ENCODE measurements at places on chromosomes 12 and 14.

DNA sequence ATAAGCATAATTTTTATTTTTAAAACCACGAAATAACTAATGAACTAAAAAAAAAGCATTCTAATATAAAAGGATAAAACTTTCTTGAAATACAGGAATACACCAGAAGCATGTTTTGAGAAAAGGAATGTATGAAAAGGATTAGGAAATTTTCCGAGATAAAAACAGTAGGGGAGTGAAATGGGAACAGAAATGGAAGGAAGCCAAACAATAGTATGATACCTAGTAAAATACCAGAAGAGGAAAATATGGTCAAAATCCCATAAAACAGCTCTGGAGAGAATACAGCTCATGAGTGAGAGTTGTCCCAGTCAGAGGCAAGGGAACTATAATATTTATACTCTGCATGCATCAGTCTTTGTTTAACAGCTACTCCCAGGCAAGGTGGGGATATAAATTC, 1016.2 kb downstream of the SLC6A15 start:
- DNase-seq = no peak

- DNase-seq = no peak
These were observed 1192.8 kb upstream of the TMEM132C start for GRCh38 chr12:127074161-127074560.

DNA sequence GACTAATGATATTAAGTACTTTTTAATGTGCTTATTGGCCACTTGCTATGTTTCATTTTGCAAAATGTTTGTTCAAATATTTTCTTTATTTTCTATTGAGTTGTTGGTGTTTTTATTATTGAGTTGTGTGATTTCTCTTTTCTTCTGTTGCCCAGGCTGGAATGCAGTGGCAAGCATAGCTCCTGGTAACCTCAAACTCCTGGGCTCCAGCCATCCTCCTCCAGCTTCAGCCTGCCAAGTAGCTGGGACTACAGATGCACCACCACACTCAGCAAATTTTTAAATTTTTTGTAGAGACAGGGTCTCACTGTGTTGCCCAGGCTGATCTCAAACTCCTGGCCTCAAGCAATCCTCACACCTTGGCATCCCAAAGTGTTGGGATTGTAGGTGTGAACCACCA, 199.2 kb downstream of the NOVA1 start:
- DNase-seq = no peak

- DNase-seq = no peak
These were observed 13.9 kb upstream of the MYH7 start for GRCh38 chr14:23449314-23449713.

GRCh38 chr12:79997096-79997791, 62.3 kb upstream of the PPP1R12A start:
- DNase-seq = no peak

- DNase-seq = no peak
These were observed 2.5 kb upstream of the DACT1 start for GRCh38 chr14:58635091-58635830.

- no peak for DNase-seq
These were observed 24.4 kb downstream of the MYBPC1 start for GRCh38 chr12:101619026-101619786.

DNA sequence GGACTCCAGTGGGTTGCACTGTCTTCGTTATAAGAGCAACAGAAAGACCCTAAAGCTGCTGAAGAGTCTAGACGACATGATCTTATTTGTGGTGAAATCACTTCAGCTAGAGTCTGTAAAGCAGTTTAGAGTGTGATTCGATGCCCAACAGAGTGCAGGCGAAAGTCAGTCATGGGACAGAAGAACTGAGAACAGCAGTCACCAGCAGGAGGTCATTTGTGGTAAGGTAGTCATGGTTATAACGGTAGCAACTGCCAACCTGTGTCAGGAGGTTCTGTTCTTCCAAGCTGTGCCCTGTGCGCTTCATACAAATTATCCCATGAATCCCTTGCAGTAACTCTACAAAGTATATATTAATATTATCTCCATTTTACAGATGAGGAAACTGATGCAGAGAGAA, 954.1 kb downstream of the AACS start:
- DNase-seq = no peak

- DNase-seq = no peak
These were observed 79.3 kb upstream of the TSPAN11 start for GRCh38 chr12:30847259-30847658.

GRCh38 chr12:2318286-2318685, 265.5 kb downstream of the CACNA1C start:
- DNase-seq = peak; percentile 34

GRCh38 chr12:100608776-100609175, 35.3 kb downstream of the GAS2L3 start:
- no peak for DNase-seq

DNA sequence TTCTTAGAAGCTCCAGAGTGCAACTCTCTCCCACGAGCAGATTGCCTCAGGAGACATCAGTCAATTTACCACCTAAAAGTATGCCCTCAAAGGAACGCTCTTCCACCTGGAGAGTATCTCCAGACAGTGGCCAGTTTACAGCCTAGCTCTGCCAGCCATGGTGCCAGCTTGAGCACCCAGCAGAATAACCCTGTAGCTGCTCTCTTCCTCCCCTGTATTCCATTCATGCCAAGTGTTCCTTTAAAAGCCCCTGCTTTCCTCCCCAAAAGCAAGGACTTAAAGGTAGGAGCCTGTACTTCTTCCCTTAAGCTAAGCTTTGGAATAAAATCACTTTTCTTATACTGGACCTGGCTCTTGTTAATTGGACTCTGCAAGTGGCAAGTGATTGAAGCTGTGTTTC, 245.4 kb upstream of the TMEM132C start:
- DNase-seq = no peak

GRCh38 chr12:33253178-33253577, 186.4 kb downstream of the SYT10 start:
- no peak for DNase-seq

DNA sequence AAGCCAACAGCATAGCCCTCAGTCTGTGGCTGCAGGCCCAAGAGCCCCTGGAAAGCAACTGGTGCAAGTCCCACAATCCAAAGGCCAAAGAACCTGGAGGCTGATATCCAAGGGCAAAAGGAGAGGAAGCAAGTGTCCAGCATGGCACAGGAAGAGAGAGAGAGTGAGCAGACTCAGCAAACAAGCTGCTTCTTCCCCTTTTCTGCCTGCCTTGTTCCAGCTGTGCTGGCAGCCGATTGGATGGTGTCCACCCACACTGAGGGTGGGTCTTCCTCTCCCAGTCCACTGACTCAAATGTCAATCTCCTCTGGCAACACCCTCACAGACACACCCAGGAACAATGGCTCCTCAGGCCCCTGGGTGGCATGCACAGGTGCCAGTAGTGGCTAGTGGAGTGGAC, 33.5 kb downstream of the SMCO2 start:
- no peak for DNase-seq

GRCh38 chr12:1790444-1790843, 29.9 kb upstream of the LRTM2 start:
- DNase-seq = no peak

GRCh38 chr14:100618318-100618693, 31.1 kb upstream of the BEGAIN start:
- peak; percentile 42 for DNase-seq

DNA sequence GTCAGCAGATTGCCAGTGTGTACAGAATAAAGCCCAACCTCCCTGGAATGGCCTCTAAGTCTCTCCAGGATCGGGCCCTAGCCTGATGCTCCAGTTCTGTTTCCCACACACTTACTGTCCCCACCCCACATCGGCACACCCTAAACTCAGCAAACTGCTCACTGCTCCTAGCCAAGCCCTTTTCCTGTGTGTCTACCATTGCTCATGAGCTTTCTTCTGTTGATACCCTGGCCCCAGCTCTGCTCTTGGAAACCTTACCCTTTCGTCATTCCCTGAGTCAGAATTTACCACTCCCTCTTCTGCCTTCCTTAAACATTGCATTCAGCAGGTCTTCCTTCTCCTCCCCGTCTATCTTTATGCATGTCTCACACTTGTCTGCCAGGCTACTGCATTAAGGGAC, 158.9 kb downstream of the TMX1 start:
- peak; percentile 95 for DNase-seq

DNA sequence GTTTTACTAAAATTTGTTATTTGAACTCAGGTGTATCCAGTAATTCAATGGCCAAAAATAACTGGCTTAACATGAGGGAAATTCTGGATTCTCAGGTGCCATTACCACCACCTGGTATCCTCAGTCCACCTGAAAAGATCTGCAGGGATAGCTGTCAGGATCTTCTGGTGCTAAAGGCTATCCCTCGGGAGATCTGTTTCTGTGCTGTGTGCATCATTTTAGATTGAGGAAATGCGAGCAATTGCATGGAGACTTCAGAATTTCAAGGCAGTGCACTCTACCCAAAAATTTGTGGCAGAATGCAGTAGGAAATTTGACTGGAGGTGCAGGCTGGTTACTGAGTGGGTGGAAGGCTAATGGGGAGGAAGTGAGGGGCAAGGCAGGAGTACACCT, 26.4 kb downstream of the ZCCHC8 start:
- no peak for DNase-seq

DNA sequence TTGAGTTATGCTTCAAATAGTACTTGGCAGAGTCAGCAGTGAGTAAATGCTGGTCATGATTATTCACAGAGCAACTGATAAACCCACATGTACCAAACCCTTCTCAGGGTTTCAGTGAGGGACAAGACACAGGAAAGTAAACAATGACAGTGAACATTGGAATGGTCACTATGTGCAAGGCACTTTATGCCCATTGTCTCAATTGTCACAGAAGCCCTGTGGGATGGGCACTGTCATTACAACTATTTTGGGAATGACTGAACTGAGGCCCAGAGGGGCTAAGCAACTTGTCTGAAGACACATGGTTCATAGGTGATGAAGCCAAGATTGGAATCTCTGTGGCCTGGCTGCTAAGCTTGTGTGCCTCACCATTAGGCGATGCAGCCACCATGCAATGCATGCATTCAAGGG, 238.5 kb downstream of the RBM19 start:
- no peak for DNase-seq

DNA sequence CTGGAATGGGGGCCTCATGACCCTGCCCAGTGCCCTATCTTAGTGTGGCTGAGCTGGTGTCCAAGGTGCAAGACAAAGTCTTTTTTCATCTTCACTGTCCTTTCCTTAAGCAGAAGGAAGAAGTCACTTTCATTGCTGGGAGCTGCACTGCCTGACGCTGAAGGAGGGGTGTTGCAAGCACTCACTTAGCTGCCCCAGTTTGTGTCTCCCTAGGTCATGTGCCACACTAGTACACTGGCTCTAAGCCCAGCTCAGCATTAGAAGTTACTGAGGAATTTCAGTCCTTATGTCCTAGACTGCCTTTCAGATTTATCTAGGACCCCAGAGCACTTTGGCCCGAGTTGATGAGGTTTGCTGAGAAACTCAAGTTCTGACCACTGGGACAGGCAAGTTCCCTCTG, 952.0 kb upstream of the USP15 start:
- DNase-seq = no peak

DNA sequence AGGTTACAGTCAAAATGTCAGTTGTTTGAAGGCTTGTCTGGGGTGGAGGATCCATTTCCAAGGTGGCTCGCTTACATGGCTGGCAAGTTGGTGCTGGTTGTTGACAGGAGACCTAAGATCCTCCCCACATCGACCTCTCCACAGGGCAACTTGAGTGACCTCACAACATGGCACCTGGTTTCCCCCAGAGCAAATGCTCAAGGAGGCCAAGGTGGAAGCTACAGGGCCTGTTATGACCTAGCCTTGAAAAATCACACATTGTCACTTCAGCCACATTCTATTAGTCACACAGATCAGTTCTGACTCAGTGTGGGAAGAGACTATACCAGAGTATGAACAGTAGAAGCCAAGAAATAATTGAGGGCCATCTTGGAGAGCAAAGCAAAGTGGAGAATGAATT, 11.3 kb upstream of the GNG2 start:
- DNase-seq = no peak

DNA sequence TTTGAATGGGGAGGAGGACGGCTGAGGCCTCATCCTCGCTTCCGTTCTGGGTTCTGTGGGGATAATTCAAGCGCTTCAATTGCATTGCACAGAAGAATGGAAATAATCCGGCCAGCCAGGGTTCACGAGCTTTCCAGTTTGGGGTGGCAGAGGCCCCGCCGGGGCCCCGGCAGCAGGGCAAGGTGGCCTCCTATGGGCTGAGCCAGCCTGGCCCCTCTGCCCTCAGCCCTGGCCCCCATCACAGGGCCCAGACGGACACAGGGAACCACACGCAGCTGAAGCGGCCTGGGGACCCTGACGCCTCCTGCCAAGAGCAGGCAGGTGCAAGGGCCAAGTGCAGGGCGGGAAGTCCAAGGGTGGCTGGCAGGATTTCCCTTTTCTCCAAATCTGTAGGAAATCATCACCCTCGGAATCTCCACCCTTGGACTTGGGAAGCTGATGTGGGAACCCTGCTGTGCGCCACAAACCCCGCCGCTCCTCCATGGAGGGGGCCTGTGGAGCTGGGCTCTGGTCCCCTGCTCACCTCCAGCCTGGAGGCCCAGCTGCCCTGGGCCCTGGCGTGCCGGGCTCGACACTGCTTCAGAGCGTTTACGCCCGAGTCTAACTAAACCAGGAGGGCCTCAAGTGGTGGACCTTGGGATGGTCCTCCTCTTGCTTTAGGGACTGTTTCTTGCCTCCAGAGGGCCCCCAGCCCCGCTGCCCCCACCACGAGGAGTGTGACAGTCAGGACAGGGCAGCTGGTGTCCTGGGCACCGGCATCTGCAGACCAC, 78.4 kb downstream of the MOK start:
- DNase-seq = no peak

GRCh38 chr12:1575408-1576401, 18.7 kb downstream of the FBXL14 start:
- DNase-seq = no peak

GRCh38 chr12:116048879-116049278, 228.6 kb downstream of the MED13L start:
- DNase-seq = no peak

DNA sequence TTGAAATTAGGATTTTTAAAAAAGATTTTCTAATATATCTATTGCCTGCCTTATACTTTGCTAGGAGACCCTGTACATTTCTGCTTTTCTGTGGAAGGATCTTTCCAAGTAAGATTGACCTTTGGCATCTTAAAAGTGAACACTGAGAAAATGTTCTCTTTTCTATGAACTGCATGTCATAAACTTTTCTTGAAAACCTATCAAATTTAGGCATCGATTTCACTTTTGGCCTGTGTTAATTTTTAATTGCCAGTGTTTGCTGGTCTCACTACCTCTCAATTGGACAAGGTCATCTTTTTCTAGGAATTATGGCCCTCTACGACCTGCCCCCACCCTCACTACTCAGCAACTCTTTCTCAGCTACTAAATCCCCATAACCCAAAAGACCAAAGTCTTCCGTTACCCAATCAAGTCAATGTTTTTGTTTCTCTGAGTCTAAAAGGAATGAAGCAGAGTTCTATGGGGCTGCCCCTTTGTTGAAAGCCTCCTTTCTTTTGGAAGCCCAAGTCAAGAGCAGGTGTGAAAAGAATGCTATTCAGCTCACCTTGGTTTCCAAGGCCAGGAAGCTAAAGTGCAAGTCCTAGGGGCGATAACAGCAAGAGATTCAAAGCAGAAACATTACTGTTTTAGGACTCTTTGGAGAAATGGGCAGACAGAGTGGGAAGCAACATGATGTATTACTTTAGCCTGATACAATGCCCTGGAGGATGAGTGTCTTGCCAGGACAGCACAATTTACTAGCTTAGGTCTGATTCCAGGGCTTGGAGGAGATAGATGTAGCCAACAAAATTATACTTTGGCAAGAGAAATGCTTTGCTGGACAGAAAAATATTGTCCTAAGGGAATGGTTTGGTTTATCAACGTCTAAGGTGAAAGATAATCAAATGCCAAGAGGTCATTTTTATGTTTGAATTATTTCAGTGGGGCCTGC, 55.0 kb downstream of the IGF1 start:
- DNase-seq = no peak

Measured in RWPE2 (cell line).